ENCODE measurements at places on chromosomes 1 and 21. TPM values are rescaled to one million over a fixed set of nuclear protein-coding genes. Genes with fewer than 3 reads are reported as not detected.

DNA sequence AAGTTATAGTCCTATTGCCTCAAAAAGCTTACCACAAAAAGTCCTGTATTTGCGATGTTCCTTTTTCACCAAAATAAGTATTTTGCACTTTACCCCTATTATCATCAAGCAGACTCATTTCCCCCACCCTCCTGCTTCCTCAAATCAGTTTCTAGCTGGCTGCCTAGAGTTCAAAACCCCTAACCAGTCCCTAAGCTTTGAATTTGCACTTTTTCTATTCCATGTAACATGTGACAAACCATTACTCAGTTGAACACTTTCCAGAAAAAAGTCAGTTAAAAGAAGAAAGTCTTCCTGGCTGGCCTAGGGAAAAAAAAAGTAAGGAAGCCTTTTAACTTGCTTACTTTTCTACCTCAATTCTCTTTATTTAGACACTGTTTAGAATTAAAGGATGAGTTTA lies 8.2 kb downstream of the CEP170 start:
- DNase-seq = no peak

DNA sequence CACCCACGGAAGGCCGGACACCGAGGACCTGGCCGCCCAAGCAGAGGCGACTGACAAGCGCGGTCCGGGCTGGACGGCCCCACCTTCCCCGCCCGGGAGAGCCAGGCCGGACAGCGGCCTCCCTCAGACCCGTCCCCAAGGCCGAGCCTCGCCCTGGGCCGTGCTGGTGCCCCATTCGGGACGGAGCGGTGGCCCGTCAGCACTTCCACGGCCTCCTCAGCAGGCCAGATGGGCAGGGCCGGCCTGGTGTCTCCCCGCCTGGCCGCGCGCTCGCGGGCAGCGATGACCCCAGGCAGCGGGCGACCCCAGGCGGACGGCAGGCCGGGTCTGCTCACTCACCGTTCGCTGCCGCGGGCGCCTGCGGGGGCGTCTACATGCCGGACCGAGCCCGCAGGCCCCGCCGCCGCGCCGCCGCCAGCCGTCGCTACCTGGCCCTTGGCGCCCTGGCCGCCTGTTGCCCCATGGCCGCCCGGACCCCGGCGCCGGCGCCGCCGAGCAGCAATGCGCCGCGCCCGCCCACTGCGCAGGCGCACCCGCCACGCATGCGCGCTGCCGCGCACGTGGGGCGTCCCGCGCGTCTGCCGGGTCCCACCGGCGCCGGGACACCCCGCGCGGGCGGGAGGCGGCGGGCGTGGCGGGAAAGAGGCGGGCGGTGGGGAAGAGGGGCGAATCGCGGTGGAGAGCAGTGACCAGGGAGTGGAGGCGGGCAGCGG lies at the start of gene NADK:
NADK (minus strand) TSS at position 521 of the 713 bp plus-strand sequence. CDS start 13,064 bp downstream, outside the sequence.
- DNase-seq = peak; percentile 60

DNA sequence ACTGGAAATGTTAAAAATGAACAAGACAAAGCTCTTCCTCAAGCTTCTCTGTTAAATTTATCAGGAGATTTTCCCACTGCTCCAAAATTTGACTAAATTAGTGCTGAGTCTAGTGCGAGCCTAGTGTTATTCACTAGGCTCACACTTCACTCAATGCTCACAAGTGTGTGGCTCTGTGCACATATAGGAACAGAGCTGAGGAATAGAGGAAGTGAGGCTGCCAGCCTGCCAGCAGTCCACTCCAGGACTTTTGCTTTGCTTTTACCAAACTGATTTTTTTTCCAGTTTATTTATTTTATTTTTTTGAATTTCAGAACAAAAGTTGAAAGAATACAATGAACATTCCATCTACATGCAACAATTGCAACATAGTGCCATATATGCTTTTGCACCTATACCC lies 87.2 kb downstream of the VAV3 start:
- DNase-seq = no peak

GRCh38 chr1:156064615-156065014 lies 3.7 kb downstream of the RAB25 start:
- DNase-seq = no peak

DNA sequence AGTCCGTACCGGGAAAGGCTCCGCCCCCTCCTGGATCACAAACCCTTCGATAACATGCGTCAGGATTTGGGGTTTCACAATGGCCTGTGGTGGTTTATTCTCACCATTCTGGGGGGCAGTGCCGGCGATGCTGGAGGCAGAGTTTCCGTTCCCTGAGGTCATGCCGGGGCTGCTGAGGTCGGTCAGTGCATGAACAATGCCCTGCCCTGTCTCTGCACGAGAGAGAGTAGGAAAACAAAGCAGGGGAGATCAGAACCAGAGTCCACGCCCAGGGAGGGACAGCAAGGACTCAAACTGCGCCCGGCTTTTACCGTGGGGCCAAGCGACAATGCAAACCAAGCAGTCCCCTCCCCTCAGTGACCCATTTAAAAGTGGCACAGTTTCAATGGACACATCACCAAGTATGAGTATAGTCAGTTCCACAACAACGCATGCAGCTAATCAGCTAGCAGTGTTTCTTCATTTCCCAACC lies 13.2 kb upstream of the A3GALT2 start:
- no peak for DNase-seq

- no peak for DNase-seq
Observed at GRCh38 chr1:221031458-221032203, 152.4 kb downstream of the HLX start.

DNA sequence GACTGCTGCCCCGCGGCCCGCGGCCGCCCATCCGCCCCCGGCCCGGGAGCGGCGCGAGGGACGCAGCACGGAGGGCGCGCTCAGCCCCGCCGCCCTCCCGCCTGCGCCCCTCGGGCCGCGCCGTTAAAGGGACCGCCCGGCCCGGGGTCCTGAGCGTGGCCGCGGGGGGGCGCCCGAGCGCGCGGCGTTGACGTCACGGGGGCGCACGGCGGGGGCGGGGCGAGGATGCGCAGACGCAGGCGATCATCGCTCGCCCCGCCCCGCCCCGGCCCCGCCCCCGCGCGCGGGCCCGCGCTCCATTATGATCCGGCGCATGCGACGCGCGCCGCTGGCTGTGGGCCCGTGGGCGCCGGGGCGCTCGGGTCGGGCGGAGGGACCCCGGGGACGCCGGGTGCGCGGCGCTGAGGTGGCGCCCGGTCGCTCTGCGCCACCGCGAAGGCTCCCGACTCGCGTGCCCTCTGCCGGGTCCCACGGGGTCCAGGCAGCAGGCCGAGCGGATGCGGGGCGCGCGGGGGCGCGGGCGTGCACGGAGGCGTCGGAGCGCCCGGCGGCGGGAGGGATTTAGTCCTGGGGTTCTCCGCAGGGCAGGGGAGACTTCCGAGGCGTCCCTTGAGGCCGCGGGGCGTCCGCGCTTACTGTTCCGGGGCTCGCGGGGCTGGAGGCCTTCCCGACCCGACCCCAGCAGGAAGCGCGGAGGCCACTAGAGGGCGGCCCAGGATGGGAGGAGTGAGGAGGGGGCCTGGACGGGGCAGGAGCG lies at the start of gene DVL1:
DVL1 (minus strand) TSS at position 163 of the 757 bp plus-strand sequence. CDS start 353 bp downstream, outside the sequence.
- no peak for DNase-seq

The IVL gene
- total RNA-seq = not detected

The MIXL1 gene
- not detected for total RNA-seq

GRCh38 chr21:21612466-21612865 lies 614.3 kb downstream of the NCAM2 start:
- DNase-seq = no peak

- peak; percentile 83 for DNase-seq
Observed at GRCh38 chr1:211326528-211327345, at the start of gene TRAF5. Gene TRAF5, plus strand, starts transcription at chr1:211326833. Its CDS starts 26,407 bp downstream, at chr1:211353240.

The ST6GALNAC5 gene
- 0.42 TPM for total RNA-seq

- no peak for DNase-seq
Observed at GRCh38 chr1:39657402-39657801, 14.5 kb downstream of the NT5C1A start.

The CORT gene
- total RNA-seq = not detected

DNA sequence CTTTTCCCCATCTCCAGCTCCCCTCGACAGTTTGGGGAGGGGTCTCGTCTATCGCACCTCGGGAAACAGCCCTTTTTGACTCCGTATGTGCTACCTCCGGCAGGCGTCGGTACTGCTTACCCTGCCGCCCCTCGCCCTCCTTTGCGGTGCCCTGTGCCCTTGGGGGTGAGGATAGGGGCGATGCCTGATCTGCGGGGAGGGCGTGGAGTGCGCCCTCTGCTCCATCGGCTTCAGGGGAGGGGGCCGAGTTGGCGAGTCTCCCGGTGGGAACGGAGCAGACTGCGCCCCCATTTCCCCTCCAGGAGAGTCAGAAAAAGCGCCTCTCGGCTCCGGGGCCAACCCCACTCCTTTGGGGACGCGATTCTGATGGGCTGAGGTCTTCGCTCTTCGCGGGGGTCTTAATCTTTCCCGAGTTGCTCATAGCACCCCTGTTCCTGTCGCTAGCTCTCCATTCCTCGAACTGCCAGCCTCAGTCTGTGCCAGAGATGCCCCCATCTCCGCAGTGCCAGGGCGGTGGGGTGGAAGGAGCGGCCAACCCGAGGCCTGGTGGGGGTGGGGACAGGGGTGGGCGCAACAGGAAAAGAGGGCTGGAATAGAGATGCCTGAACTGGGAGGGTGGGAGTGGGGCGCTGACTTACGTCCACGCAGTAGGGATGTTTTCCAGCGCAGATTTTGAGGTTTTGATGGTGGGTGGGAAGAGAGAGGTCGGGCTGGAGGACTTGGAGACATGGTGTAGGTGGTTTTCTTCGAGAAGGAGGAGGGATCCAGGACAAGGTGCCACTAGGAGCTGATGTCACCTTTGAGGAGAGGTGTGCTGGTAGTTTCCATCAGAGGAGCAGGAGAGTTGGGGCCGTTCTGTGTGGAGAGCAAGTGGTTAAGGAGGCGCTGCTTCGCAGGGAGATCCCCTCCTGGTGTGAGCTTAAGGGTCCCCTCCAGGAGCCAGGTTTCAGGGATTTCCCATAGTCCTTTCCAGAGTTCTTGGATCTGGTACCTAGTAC lies 674 bp downstream of the PPFIA4 start:
- no peak for DNase-seq

The SPRR2B gene
- not detected for total RNA-seq

GRCh38 chr1:205774198-205775014 lies 876 bp downstream of the RAB29 start:
- DNase-seq = no peak

The HFM1 gene
- total RNA-seq = 0.97 TPM

GRCh38 chr1:12587981-12588640 lies 29.9 kb downstream of the DHRS3 start:
- no peak for DNase-seq

The PROK1 gene
- not detected for total RNA-seq

- DNase-seq = no peak
Observed at GRCh38 chr1:26542771-26543451, 13.3 kb downstream of the RPS6KA1 start.

GRCh38 chr1:7538033-7538432 lies 233.1 kb upstream of the VAMP3 start:
- DNase-seq = no peak

The SELP gene
- 0.32 TPM for total RNA-seq

- no peak for DNase-seq
Observed at GRCh38 chr21:45109831-45110492, 35.6 kb downstream of the ADARB1 start.

The SLC35F3 gene
- 3.1 TPM for total RNA-seq

- no peak for DNase-seq
Observed at GRCh38 chr21:43679951-43680350, 20.6 kb downstream of the RRP1B start.

DNA sequence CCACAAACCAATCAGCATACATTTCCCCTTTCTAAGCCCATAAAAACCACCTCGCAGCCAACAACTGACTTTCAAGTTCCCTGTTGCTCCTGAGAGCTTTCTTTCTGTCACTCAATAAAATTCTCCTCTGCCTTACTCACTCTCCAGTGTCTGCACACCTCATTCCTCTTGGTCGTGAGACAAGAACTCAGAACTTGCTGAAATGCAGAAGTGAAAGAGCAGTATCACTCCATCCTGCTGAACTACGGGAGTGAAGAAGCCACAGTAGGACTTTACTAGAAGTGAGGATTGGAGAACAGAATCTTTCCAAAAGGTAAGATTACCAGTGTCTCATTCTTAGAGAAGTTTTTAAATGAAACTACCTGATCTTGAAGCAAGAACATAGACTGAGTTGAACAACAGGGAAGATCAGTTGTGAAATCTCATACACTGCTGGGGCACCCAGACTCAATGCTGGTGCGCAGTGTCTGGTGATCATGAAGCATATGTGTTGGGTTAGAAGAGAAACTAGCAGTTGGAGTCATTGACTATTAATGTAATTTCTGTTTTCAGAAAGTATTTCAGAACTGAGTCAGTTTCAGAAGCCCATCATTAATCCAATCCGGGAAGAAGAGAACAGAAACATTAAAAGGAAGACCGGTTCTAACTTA lies 726.9 kb upstream of the TMPRSS15 start:
- DNase-seq = no peak

DNA sequence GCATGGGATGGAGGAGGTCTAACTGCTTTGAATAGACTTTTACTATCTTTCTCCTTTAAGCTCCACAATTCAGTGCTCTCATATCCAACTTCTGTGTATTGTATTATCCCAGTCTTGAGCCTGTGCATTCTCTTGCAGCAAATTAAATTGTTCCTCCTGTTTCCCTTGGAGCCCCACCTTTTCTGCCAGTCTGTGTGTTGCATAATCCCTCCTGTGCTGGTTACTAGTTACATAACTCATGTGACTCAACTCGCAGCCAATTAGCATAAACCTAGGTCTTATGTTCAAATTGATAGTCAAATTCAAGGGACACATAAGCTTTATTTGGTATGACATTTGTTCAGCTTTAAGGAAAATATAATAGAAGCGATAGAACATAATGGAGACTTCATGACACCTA lies 1863.5 kb downstream of the MRPL39 start:
- DNase-seq = no peak

The RPTN gene
- total RNA-seq = not detected

GRCh38 chr1:114149211-114149610 lies 4.5 kb downstream of the SYT6 start:
- DNase-seq = no peak

DNA sequence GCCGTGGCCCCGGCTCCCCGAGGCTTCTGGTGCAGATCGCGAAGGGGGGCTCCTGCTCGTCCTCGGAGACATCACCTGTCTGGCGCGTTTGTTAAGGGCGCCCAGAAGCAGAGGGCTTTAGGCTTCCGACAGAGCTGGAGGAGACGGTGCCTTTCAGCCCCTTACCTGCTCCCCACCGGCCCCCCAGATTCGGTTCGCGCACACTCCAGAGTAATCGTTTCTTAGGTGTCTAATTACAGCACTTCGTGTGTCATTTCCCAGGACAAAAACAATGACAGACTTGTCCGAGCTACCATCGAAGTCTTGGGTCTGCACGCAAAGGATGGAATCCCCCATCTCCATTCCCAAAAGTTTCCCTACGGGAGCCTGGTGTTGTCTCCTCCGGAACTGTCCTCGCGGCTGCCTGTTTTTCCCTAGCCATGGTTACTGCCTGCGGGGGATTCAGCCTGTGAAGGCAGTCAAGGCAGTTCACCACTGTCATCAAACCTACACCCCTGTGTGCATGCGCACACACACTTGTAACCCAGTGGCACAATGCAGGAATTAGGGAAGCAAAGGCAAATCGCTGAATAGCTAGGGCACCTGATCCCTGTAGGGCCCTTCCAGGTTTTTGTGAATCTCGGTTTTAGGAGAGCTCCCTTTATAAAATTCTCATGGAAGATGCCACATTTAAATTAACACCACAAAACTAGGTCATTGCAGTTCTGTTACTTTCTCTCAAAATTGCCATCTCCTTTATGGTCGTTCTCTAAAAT lies 738 bp upstream of the CDC42BPA start:
- DNase-seq = no peak

- no peak for DNase-seq
Observed at GRCh38 chr1:81921344-81921743, 120.6 kb downstream of the ADGRL2 start.

- no peak for DNase-seq
Observed at GRCh38 chr1:213457186-213457585, 406.1 kb downstream of the RPS6KC1 start.

- no peak for DNase-seq
Observed at GRCh38 chr1:157600236-157600635, 2.4 kb upstream of the FCRL4 start.
